ENCODE measurements at places on chromosomes 2 and 18.

DNA sequence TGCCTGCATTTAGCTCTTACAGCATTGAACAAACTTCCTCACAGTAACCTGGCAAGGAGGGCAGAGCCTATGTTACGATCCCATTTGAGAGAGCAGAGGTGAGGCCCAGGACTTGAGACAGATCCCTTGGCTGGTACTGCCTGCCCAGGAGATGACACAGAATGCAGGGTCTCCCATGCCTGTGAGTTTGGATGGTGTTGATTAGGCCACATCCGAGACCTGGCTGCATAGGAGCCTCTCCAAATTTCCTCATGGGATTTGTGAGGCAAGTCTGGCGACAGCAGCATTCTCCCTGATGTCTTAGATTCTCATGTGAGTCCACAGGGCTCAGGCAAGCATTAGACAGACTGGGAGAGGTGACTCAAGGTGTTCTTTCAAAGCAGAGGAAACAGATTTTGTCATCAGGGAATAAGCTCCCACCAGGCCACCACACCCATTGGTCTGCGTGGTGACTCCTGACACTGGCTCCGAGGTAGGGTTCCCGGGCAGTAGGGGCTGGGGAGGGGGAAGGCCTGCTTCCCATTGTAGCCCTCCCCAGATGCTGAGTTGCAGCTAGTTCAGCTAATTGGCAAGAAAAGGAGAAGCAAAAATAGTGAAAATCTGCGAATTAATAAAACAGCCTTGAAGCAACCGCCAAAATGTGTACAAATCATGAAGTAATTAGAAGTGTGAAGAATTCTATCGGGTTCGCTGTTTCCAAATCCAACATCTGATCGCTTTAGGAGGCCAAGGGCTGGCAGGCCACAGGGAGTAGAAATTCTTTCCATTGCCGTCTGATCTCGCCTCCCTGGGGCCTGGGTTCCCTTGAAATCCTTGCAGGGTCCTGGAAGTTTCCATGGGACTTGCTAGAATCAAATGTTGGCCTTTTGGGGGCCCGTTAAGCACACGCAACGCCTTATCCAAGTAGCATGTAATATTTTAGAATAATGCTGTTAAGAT, 68.0 kb downstream of the MAPK4 start:
- no peak for DNase-seq

- DNase-seq: no peak
Measured at GRCh38 chr2:75003276-75003675, 44.8 kb downstream of the POLE4 start.

GRCh38 chr2:96261328-96262003, 4.3 kb downstream of the TMEM127 start:
- no peak for DNase-seq

- peak; percentile 47 for DNase-seq
Measured at GRCh38 chr2:168851674-168852320, 38.4 kb downstream of the SPC25 start.

DNA sequence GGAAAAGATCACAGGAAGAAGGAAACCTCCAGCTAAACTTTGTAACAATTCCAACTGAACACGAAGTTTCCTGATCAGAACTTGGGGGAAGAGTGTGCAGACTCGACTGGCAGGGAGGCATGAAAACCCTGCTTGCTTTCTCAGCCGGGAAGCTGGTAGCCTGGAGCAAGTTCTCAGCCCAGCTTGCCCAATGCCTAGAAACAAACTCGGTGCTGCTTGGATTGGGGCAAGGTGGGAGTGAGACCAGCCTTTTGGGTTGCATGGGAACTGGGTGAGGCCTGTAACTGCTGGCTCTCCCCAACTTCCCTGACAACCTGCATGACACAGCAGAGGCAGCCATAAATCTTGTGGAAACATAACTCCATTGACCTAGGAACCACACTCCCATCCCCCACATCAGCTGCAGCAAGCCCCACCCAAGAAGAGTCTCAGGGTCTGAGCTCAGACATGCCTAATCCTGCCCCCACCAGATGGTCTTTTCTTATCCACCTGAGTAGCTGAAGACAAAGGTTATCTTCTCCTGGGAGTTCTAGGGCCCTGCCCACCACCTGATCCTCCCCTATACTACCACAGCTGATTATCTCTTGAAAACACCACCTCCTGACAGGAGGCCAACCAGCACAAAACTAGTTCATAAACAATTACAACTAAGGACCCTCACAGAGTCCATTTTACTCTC, 1859.7 kb upstream of the CELF4 start:
- no peak for DNase-seq

GRCh38 chr2:237234268-237234667, 148.6 kb downstream of the COPS8 start:
- no peak for DNase-seq

DNA sequence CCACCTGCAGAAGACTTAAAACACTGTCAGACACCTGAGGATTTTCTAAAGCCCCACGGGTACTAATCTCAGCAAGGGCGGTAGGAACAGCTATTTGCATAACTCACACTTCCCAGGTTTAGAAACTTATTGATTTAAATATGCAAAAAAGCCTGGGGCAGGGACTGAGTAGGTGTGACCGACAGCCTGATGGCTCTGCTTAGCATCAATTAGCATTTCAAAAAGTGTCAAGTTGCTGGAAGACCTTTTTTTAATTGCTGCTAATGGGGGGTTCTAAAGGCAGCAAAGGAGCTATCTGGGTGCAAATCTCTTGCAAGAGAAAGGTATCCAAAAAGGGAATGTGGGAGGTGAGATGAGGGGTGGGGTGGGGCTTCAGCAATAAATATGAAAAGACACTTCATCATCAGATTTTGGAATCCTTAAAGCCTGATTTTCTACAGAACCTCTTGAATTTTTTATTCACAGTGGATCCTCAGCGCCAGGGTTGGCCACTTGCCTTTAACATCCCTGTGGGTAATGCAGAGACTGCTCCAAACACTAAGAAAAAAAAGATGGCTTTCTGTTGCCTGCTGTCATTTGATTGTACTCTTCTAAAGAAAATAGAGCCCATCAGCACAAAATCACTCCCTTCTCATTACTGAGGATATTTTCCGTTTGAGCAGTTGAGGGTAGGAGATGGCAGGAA, 121.1 kb upstream of the RMP24 start:
- no peak for DNase-seq

GRCh38 chr2:179876266-179876665, 14.9 kb upstream of the ZNF385B start:
- no peak for DNase-seq

DNA sequence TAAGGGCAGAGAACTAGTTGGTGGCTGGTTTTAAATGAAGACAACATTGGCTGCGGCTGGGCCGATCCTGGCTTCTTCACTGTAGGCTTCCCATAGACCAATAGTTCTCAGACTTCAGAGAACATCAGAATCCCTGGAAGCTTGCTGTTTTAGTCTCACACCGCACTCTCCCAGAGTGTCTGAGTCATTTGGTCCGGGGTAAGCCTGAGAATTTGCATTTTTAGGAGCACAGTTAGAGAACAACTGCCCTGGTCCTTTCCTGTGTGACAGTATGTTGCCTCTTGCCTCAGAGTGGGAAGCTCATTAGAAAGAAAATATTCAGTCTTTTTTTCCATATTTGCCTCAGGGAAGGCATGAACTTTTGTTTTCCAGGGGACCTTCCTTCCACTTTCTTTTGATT, 137.1 kb upstream of the GAREM1 start:
- DNase-seq: no peak

GRCh38 chr2:68185541-68186164, 28.0 kb downstream of the PNO1 start:
- peak; percentile 21 for DNase-seq

- no peak for DNase-seq
Measured at GRCh38 chr2:183579686-183580085, 455.4 kb downstream of the NUP35 start.

- DNase-seq: no peak
Measured at GRCh38 chr2:12487253-12488004, 229.3 kb upstream of the TRIB2 start.

DNA sequence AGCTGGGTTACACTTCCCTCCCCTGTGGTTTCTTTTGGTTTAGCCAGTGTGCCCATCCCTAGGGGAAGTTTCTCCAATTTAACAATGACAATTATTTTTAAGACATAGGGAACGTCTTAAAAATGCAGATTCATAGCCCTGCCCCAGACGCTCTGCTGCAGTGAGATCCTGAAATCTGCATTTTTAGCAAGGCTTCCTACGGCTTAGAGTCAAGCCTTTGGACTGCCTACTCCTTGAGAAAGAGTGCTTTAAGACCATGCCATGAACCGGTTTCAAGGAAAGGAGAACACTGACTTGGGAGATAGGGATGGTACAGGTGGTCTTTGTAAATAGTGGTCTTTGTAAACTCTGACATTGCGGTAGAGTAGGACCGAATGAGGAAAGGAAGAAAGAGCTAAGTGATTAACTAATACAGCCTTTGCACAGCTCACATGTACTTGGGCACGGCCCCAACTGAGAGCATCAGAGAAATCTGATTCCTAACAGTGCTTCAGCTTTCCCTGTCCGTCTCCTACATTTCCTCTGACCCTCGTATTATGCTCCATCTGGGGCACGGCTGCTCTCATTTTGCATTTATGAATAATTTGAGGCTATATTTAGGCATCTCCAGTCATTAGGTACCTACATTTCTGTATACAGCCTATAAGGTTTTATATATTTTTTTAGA, 217.6 kb upstream of the TANK start:
- DNase-seq: no peak

DNA sequence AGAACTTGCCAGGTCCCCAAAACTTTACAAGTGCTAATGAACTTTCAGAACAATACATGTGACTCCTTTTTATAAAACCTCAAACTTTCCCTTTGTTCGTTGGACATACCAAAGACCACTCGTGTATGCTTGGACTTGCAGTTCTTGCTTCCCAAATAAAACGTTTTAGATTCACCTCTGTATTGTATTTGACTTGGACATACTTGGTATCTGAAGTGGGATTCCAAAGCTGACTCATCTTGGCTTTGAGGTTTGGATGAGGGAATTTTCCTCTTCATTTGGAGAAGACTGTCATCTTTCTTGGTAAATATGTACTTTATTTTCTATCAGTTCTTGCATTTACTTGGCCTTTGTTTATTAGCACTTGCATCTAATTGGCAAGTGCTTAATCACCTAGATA, 8.0 kb upstream of the CYB5A start:
- no peak for DNase-seq

- DNase-seq: no peak
Measured at GRCh38 chr2:69988086-69988635, 26.7 kb upstream of the ASPRV1 start.

DNA sequence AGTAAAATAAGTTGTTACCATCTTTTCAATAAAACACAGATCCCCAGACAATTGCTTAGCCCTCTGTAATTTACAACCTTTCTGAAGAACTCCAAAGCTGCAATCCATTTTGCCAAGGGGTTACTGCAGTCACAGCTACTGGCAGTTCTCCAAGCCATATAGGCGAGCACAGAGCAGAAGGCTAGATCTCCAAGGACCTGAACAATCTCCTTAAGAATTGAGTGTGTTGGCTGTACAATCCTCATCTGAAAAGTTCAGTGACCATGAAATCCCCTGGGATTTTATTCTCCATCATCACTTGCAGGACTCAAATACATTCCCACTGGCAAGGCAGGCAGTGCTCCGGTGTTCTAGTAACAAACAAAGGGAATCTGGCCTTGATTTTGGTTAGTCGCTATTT, 103.9 kb upstream of the LRP1B start:
- no peak for DNase-seq

DNA sequence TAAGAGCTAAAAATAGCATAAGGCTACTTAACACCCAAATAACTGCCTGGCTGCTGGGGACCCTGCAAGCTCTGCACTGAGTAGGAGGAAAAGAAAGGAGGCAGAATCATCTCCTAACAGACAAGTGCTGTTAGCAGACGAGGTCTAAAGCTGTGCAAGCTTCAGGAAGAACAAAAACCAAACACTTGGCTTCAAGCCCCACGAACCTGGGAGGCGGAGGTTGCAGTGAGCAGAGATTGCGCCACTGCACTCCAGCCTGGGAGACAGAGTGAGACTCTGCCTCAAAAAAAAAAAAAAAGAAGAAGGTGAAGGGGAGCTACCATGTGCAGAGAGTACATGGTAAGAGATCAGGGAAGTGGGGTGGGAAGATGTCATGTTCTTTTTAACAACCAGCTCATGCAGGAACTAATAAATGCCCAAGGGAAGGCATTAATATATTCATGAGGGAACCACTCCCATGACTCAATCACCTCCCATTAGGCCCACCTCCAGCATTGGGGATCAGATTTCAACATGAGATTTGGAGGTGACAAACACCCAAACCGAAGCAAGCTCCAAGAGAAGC, 28.8 kb upstream of the INO80C start:
- DNase-seq: peak; percentile 8

DNA sequence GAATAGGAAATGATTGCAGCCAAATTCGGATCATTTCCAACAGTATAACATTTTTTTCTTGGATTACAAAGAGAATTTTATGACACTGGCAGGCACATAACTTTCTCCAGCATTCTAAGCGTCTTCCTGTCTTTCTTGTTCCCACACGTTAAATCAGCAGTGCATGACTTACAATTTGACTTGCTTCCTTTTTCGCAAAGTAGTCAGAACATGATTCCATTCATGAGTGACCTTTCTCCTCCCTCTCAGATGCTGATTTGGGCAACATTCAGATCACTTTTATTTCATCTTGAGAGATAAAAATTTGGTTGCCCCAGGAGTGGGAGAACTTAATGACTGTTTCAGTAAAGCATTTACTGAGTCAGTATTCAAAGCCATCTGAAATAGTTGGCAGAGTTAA, 858.7 kb upstream of the ACVR2A start:
- DNase-seq: no peak

GRCh38 chr2:2271469-2271941, 59.6 kb downstream of the MYT1L start:
- DNase-seq: no peak

DNA sequence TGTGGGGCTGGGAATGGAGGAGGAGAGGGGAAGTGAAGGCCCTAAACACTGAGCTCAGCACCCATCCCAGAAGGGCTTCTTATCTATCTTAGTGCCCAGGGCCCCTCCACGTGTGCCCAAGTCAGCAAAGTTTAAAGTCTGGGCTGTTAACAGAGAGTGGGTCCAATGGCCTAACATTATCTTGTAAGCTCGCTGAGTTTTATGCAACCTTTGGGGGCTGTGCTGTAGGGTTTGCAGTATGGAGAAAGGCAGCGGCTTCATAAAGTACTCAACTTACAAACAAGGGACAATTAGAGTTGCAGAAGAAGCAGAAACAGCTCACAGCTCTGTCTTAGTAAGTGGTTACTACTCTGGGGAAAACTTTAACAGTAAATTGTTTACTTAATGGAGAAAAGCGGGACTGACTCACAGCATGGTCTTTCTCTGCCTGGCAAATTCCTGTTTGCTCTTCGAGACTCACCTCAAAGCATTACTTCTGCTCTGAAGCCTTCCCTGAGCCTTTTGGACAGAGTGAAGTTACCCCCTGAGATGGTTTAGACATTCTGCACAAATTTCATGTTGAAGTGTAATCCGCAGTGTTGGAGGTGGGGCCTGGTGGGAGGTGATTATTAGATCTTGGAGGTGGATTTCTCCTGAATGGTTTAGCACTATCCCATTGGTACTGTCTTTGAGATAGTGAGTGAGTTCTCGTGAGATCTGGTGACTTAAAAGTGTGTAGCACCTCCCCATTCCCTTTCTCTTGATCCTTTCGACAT, 9.0 kb downstream of the ENOSF1 start:
- peak; percentile 26 for DNase-seq

GRCh38 chr18:33700513-33700976, 122.5 kb downstream of the ASXL3 start:
- DNase-seq: no peak

All from fibroblast of the conjunctiva (primary cell).